ENCODE measurements at places on chromosomes 1 and 21.

GRCh38 chr1:212753749-212754148 lies 37.8 kb downstream of the NSL1 start:
- DNase-seq = no peak

GRCh38 chr21:44765231-44766013 lies 36.2 kb downstream of the UBE2G2 start:
- no peak for DNase-seq

- no peak for DNase-seq
Measured at GRCh38 chr1:214637722-214638458, 34.9 kb downstream of the CENPF start.

DNA sequence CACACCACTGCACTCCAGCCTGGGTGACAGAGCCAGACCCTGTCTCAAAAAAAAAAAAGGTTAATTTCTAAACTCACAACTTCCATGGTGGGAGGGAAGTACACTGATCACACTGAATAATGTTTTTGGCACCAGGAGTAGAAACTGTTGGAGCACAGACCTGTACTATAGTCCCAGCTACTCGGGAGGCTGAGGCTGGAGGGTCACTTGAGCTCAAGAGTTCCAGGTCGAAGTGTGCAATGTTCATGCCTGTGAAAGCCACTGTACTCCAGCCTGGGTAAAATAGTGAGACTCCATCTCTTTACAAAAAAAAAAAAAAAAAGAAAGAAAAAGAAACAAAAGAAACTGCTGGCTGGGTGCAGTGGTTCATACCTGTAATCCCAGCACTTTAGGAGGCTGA lies 35.3 kb downstream of the TMEM50B start:
- DNase-seq = no peak

DNA sequence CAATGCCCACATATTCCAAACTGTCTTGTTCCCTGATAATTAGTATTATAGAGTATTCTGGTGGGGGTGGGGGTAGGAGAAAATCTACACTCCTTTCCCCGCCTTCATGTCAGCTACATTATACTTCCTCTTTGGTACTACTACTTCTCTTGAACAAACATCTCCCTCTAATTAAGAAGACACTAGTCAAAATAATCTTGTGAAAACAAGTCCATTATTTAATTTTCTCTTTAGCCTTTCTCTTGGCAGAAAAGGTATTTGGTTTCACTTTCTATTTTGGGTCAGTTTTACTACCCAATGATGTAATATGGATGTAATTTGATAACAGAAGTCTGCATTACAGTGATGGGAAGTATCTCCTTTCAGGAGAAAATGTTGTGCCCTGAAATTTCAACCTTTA lies 22.5 kb downstream of the NTMT2 start:
- DNase-seq = no peak

DNA sequence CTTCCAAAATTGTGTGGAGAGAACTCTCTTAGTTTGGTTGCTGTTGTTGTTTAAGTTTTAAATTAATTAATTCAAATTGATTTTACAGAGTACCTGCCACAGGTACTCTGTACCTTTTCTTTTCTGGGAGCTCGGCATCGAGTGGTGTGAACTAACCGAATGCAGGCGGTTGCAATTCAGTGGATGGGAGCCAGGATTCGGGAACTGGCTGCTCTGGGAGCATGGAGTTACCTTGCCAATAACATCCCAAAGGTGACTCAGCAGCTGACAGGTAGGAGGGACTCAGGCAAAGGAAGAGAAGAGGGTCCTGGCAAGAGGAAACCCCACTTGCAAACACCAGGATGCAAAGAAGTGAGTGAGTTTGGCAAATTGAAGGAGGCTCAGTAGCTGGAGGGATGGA lies 24.7 kb upstream of the KANK4 start:
- no peak for DNase-seq

DNA sequence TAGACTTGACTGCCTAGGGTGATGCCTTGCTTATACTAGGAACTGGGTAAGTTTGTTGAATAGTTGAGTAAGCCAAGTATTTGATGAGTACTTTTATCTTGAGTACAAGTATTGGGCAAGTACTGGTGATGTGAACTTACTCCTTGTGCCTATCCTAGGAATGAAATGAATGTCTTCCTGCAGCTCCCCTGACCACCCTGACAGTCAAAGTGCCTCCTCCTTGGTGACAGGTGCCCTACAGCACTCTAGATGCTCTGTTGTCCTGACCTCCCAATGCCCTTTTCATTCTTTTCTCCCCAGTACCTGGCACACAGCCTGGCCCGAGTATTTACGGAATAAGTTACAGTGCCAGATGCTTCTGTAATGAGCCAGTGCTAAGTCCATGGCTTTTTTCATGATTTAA lies 25.5 kb downstream of the PCSK9 start:
- no peak for DNase-seq

- DNase-seq = no peak
Measured at GRCh38 chr1:178344513-178345091, 152.2 kb downstream of the CLEC20A start.

DNA sequence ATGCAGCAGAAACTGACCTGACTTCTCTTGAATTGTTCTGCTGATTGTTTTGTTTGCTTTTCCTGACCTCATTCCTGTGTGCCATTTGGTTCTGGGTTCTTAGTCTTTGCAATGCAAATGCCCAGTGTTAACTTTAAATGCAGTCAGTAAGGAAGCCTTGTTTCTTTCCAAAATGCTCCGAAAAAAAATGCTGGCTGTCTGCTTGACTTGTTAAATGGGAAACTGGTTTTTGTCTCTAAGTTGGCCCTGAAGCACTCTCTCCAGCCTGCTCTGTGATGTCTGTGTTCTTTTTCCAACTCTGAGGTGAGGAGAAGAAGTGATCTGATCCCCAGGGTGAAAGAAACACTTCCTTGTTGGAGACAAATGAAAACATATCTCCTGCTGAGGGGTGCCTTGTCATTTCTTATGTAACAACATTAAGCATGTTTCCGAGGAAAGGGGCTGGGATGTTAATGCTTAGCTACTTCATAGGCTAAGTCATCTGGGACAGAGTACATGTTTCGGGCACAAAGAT lies 256.3 kb upstream of the ADGRL4 start:
- DNase-seq = no peak

DNA sequence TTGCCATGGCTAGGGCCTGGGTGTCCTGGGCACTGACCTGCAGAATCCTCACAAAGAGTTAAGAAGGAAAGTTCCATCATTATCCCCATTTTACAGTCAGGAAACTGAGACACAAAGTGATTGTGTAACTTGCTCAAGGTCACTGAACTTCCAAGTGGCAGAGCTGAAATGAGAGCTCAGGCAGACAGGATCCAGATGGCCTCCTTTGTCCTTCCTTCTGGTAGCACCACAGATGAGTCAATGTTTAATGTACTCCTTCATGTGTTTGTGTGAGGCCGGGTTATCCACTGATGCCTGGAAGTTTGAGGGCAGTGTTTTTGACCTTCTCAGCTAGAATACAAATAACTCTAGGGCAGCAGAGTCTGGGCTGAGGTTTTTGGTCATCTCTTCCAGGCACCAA lies 207.0 kb downstream of the TNR start:
- no peak for DNase-seq

DNA sequence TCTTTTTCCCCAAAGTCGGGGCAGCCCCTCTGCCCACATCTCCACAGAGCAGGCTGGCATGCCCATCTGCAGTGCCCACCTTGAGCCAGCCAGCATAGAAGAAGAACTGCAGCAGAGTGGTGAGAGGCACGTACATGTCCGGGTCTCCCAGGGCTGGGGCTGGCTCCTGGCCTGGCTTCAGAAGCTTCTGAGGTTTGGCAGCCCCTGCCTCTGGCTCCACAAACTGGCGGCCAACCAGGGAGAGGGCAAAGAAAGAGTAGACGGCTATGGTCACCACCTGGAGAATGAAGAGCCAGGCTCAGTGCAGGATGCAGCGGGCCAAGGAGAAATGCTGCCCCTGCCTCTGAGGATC lies 3.0 kb downstream of the BEST4 start:
- no peak for DNase-seq

DNA sequence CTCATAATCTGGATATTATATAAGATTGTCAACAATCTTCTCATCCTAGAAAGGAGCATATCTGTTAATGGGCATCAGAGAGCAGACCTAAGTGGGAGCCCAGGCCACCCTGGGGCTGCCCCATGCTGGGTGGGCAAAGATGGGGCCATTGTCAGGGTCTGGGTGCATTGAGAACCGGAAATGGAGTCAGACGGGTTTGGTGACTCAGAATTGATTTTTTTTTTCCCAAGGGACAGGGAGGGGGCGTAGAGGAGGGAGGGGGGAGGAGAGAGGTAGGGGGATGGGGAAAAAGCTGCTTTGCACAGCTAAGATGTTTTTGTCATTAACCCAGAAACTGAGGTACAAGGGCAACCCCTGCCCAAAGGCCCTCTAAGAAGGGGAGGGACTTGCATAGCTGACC lies 1.3 kb downstream of the ATXN7L2 start:
- no peak for DNase-seq

- no peak for DNase-seq
Measured at GRCh38 chr1:48285525-48285924, 63.0 kb downstream of the SLC5A9 start.

DNA sequence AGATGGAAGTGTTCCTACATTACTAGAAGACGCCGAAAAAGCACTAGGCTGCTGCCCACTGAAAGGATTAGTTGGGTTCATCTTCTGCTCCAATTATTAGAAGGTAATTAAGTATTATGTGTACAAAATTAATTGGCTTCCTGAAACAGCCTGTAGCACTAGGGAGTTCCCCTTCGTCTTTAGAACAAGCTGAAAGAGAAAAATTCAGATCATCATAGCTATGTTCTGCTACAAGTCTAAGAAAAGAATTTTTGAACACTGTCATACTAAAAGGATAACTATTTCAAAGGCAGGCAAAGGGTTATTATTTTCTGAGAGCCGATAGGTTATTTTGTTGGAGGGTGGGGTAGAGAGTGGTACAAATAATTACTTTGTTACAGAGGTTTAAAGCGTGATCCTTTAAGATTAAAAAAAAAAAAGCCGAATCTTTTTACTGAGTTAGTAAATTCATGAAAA lies at the start of gene MCM3AP:
Gene MCM3AP, minus strand, starts transcription at position 406 of the 456 bp plus-strand sequence. Its CDS starts 325 bp downstream, at position 81.
- no peak for DNase-seq

GRCh38 chr21:14010729-14011128 lies 200.0 kb downstream of the LIPI start:
- DNase-seq = no peak

DNA sequence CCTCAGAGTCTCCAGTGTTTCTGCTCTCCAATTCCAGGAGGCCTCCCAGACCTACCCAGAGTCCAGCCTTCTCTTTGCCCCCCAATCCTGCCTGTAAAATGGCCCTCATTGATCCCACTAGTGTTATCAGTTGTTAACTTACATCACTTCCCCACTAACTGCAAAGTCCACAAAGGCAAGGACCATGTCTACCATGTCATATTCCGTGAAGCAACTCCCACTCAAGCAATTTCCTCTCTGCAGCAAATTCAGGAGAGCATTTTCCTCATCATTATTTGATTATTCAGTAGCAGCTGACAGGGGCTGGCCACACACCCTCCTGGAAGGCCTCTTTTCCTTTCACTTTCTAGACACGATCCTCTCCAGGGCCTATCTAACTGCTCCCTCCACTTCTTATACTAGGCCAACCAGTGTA lies 153.5 kb downstream of the RERE start:
- DNase-seq = no peak

GRCh38 chr1:50917138-50918137 lies 42.6 kb downstream of the FAF1 start:
- DNase-seq = no peak

DNA sequence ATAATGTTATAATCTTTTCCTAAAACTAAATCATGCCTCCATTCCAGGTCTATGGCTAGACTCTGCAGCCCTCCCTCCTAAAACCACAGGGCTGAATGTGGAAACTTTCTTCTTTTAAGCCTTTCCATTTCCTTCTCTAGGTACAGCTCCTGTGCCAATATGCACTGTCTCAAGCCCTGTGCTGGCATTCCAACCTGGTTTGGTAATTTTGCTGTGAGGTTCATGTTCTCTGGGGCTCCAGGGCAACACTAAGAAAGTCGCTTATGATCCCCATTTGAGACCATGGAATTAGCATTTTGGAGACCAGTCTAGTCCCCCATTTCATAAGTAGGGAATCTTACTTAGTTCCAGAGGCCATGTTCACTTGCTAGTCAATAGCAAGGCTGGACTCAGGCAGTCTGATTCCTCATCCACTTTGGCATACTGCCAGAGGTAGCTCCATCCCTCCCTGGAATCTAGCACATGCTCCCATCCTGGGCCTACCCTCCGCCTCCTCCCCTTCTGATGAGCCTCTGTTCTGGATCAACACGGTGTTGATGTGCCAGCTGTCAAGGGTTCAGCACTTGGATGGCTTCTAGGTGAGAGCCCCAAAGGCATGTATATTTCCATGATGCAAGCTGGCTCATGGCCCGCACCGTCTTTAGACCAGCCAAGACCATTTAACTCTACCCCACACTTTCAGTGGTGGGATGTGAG lies 36.5 kb downstream of the ZMYND12 start:
- no peak for DNase-seq

- DNase-seq = no peak
Measured at GRCh38 chr1:12778061-12778460, 4.5 kb downstream of the PRAMEF12 start.

DNA sequence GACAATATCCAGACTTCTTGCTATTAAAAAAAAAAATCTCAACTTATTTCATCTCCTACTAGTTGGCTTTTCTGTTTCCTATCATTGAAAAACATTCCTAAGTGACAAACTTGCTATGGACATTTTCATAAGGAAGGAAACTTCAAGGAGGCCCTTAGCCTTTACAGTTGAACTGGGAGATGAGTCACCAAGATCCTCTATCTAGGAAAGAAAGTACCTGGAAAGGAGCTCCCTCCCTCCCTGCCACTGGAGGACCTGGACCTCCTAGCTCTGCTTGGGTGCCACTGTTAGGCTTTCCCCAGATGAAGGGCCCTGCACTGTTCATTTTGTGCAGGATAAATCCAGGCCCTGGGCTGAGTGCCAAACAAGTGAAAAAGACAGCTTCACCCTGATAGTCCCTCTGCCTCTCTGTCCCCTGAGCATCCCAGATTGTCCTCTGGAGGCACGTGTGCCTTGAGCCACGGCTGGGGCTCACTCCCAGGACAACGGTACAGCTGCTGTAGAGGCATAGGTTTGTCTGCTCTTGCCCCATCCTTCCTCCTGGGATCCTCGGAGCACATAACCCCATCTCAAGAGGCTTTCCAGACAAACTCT lies 40.2 kb upstream of the SOX13 start:
- DNase-seq = no peak

- DNase-seq = no peak
Measured at GRCh38 chr1:156122086-156122485, 7.6 kb downstream of the LMNA start.
